Stimulated activated CD4-positive, alpha-beta T cell treated with anti-CD3 and anti-CD28 coated beads, Interleukin-4, amount 100 ng/mL, for 1 hour (primary cell): ENCODE measurements at places on chromosomes 1 and 21.

- no peak for DNase-seq
Measured at GRCh38 chr1:5711956-5712645, 280.1 kb downstream of the NPHP4 start.

DNA sequence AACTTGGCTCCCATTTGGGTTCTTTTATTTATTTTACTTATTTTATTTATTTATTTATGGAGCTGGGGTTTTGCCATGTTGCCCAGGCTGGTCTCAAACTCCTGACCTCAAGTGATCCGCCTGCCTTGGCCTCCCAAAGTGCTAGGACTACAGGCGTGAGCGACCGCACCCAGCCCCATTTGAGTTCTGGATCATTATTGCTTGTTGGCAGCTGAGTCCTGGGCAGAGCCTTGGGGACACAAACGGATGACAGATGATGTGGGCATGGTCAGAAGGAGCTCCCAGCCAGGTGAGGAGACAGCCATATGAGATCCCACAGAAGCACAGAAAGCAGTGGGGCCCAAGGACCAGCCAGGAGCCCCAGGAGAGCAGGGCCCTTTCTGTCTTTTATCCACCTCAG lies 254.0 kb downstream of the MATN1 start:
- DNase-seq, result no peak

DNA sequence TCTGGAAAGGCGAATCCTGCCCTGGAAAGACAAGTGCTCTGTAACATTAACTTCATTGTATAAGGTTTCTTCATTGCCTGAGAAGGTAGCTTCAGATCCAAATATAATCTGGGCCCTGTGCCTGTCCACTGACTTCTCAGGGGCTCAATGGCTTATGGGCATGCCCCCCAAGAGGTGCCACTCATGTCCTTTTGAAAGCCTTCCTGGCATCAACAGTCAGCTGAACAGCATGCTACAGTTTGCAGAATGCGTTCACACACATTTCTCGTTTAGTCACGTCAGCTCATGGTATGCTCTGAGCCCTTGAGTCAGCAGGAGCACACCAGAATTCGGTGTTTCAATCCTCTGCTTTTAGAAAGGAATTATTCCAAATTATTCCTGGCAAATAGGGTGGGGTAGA lies 23.8 kb downstream of the TMCC2 start:
- no peak for DNase-seq

- no peak for DNase-seq
Measured at GRCh38 chr1:110450929-110451328, at the start of gene PROK1. Gene PROK1, plus strand, starts transcription at chr1:110451149. Its CDS starts 68 bp downstream, at chr1:110451217.

DNA sequence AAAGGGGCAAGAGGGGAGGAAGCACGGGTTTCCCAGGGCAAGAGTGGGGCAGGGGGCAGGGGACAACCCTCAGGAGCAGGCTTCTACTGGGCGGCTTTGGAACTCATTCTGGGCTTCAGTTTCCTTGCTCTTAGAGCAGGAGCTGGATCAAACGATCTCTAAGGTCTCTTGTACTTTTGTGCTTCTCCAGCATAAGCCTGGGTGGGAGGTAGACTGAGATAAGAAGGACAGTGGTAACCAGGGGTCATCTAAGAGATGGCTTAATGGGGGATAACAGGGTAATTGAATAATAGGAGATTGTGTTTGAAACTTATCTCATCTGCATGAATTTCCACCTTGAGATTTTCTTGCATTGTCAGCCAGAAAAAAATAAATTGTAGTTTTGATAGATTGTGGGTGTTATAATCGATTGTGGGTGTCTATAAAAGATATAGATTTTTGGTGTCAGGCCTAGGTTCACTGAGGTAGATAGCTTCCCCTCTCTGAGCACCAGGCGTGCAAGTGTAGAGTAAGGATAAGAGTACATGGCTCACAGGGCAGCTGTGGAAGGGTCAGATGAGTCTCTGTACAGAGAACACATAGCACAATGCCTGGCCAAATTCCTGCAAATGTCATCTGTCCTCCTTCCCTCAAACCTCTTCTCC lies 68.0 kb downstream of the CD58 start:
- no peak for DNase-seq
